ENCODE measurements at places on chromosomes 2 and 18.

DNA sequence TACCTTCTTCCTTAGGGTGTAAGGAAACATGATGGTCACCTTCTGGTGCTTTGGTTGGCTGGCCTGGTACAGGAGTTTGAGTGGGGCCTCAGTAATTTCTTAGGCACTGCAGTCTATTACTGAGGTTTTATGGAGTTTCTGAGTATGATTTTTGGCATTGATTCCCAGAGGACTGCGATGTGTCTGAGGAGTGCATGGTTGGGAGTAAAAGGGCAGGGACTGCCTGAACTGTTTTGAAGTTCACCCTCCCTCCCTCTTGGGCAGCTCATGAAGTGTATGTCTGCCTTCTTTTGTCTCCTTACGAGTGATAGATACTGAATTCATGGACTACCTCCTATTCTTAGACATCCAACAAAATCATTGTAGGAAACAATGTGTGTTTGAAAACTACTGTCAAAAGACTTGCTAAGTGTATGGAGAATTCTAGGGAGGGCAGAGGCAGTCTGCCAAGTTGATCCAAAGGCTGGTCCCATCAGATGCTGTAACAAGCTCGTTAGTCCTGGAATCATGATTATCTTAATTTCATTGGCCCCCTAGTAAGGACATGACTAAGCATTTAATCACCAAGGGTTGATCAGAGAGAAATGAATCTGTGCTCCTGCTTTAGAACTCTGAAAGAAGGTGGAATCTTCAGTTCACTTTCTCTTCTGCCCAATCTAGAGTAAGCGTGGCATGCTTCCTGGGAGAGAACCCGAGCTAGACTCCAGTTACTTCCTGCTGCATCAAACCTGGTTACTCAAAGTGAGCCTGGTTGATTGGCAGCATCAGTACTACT, 26.5 kb downstream of the LYPD6B start:
- no peak for DNase-seq

- DNase-seq, result no peak
Observed at GRCh38 chr18:35334821-35335220, 9.4 kb downstream of the ZNF24 start.

DNA sequence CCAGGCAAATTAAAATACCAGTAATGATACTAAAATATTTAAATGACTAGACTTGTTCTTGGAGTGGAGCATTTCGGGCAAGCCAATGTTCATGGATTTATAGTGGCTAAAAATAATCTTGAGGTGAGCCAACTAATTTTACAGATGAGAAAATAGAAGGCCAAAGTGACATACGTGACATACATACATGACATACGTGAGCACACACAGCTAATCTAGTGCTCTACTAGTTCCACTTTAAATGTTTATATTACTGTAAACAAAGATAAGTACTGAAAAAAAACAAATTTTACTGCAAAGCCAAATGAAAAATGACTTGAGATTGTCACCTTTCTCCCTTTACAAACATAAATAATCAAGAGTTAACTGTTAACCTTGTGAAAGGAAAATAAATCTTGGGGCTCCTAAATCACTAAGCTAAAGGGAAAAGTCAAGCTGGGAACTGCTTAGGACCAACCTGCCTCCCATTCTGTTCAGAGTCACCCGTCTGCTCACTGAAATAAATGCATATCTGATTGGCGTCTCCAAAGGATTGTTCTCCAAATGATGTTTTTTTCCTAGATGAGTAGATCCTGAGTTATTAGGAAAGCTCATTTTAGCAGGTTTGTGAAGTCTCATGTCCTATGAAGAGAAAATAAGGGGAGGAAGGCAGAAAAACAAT, 96.7 kb downstream of the PMS1 start:
- no peak for DNase-seq

- no peak for DNase-seq
Observed at GRCh38 chr2:69743847-69744264, 1.9 kb downstream of the ANXA4 start.

GRCh38 chr2:39938035-39938835, 159.2 kb upstream of the THUMPD2 start:
- no peak for DNase-seq

DNA sequence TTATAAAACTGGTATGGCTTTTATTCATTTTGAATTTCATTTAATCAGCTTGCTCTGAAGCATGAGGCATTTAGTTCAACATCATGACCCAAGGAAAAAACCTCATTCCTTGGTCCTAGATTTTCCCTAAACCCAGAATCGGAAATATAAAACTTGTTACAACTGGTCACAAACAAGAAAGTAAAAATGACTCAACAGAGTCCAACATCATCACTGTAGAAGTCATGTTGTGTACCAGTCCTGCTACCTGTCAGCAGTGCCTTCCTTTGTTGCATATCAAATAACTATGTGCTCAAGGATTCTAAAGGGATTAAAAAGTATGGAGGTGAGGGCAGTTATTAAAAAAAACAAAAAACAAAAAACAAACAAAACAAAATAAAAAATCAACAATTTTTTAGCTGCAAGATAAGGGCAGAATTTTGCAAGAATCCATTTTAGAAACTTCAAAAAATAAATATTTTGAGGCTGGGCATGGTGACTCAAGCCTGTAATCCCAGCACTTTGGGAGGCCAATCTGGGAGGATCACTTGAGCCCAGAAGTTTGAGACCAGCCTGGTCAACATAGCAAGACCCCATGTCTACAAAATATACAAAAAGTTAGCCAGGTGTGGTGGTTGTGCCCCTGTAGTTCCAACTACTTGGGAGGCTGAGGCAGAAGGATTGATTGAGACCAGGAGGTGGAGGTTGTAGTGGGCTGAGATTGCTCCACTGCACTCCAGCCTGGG, 18.4 kb downstream of the NCKAP1 start:
- no peak for DNase-seq

DNA sequence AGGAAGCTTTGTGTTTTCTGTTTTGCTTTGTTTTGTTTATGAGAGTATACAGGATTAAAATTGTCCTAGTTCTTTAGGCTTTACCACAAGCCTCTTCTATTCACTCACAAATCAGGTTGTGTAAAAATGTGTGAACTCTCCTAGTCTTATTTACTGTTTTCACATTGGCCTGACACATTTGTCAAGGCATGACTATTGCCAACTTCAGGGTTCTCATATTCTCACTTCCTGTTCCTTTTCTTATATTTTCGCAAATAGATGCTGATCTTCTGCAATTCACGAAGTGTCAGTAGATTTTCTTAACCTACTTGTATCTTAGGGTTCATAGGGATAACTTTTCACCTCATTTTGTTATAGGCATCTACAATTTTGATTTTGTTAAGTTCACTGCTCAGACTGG, 67.1 kb downstream of the CCDC102B start:
- DNase-seq, result no peak
